Hematopoietic multipotent progenitor cell treated with erythropoietin and hydrocortisone succinate and interleukin-3 and kit ligand, for 17 days (in vitro differentiated cells): ENCODE measurements at places on chromosomes 3 and 15.

DNA sequence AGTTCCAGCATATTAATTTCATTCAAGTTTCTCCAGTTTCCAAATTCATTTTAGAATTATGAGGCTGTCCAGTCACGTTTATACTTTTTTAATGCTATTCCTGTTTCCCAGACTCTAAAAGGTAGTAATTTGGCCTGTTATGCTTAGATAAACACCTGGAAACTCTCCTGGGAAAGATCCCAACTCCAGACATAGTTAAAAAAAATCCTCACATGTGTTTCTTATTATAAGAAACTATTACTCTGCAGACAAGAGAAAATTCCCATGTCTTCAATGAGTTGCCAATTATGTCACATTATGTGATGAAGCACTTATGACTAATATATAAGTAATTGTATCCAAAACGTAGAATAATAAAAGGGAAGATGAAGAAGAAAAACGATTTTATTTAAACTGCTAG, 137.1 kb upstream of the TMC3 start:
- no peak for DNase-seq

DNA sequence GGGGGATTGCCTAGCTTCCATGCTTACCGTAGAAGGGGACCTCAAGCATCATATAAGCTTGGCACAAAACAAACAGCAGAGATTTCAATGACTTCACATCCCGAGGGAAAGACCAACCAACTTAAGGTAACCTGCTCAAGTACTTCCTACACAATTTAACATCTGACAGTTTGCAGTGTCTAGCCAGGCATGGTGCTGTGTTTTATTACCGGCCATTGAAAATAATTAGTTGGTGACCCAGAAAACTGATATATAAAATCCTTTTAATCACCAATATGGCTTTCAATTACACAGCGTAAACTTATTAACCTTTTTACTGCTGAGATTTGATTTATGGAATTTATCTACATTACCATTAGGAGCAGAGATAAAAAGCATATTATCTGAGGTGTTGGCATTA, 268.3 kb downstream of the ARRDC4 start:
- DNase-seq: no peak

- no peak for DNase-seq
Measured at GRCh38 chr3:7015683-7016440, 154.9 kb downstream of the GRM7 start.

DNA sequence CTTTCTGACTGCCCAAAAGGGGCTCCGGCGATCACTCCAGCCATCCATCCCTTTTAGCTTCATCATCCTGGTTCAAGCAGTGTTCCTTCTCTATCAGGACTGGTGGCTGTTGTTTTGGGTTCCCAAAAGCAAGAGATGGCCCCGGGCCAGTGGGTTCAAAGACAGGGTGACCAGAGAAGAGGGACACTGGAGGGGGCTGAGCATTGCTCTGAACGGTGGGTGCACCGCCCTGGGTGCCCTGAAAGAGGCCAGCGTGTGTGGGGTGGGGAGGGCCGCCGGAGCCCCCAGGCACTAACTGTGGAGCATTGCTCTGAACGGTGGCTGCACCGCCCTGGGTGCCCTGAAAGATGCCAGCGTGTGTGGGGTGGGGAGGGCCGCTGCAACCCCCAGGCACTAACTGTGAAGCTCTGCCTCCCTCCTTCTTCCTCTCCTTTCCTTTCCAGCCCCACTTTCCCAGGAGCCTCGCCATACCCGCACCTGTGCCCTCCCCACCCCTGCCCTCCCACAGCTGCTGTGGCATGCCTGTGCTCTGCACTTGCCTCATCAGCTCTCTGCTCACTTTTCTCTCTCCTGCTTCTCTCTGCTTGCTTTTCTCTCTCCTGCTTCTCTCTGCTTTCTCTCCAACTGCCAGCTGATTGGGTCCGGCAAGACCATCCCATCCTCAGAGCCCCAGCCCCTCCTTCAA, 37.4 kb upstream of the OR4F6 start:
- no peak for DNase-seq

GRCh38 chr3:181985386-181985785, 273.7 kb downstream of the SOX2 start:
- DNase-seq: no peak

GRCh38 chr3:135487261-135487660, 478.3 kb upstream of the PPP2R3A start:
- no peak for DNase-seq

GRCh38 chr15:78321786-78322185, 18.4 kb upstream of the CRABP1 start:
- no peak for DNase-seq

DNA sequence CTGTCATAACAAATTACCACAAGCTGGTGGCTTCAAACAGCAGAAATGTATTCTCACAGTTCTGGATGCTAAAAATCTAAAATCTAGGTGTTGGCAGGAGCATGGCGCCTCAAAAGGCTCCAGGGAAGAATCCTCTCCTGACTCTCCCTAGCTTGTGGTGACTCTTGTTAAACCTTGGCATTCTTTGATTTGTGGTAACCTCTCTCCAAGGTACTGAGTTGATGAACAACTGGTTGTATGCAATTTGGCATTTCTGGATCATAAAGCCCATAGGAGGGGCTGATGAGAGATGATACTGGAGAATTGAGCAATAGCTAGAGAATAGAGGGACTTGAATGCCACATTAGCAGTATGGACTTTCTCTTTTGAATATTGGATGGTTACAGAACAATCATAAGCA, 821.8 kb downstream of the TBL1XR1 start:
- DNase-seq: no peak

DNA sequence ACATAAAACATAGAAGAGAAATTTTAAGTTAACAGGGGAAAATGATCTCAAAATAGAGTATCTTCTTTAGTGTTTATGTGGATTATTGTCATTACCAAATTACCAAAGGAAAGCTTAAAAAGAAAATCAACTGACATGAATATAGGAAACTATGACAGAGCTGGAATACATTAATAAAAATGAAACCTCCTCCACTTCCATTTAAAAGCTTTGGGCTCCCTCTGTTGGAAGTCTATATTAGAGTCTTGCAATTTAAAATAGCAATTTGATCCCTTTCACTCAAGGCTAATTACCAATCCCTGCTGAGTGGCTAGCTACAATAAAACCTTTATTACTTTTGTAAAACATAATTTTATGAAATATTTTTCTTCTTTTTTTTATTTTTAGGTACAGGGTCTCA, 61.4 kb upstream of the IMPG2 start:
- DNase-seq: peak; percentile 60

DNA sequence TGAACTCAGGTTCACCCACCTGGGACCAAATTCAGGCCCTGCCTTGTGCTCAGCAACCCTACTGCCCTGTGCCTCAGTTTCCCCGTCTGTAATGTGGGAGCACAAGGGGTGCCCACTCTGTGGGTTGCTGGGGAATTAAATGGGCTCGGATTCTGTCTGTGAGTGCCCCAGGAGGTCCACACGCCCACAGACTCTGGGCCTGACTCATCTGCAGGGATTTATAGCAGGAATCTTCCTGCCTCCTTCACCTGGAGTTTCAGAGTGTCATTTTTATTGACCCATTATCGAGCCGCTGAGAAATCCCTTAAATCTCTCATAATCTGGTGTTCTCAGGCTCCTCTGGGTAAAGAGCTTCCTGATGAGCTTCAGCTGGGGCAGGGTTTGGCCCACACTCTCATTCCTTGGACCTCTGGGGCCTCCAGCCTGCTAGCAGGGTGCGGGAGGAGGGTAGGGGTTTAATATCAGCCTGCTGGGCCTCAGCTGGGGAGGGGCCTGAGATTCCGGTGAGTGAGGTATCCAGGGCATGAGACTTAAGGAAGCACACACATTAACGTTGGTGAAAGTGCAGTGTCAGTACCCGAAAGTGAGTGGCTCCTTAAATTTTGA, 16.4 kb downstream of the C3orf18 start:
- no peak for DNase-seq

- DNase-seq: no peak
Measured at GRCh38 chr3:117282566-117282965, 573.0 kb downstream of the TUSC7 start.

DNA sequence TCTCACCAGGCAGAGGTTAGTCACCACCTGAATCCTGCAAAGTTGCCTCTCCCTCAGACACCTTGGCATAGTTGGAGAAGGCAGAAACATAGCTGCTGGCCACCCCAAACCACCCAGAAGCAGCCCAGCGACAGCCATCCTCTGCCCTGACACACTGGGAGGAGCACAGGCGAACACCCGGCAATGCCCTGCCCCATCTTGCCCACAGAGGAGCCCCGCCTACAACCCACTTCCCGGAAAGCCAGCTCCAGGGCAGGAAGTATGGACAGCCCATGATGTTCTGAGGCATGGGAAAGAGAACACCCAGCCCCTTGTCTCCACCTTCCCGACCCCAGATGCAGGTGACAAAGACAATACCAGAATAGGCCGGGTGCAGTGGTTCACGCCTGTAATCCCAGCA, 12.6 kb upstream of the SHISA5 start:
- no peak for DNase-seq

DNA sequence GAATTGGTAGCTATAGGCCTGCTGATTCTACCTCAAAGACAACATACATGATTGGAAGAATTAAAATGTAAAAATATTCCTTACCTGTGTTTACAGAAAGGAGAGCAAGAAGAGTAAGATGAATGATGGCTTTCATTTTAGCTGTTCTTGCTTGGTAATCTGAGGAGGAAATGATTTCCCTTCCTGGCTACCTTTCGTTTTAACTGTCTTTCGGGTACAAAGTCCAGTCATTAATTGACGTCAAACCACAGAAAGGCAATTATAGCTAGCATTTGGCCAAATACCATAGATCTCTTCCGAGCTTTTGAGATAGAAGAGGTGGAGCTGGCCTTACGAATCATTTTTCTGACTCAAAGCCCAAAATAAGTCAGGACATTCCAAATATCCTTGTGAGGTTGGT, at the start of gene MUC13:
Gene MUC13, minus strand, starts transcription at position 175 of the 400 bp plus-strand sequence. Its CDS starts 39 bp downstream, at position 136.
- no peak for DNase-seq

DNA sequence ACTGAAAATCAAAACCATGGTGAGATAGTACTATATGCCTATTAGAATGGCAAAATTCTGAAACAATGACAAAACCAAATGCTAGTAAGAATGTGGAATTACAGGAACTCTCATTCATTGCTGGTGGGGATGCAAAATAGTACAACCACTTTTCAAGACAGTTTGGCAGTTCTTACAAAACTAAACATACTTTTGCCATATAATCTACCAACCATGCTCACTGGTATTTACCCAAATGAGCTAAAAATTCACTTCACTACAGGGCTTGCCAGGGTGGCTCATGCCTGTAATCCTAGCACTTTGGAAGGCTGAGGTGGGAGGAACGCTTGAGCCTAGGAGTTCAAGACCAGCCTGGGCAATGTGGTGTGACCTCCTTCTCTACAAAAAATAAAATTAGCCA, 40.0 kb downstream of the MYO9A start:
- DNase-seq: no peak

GRCh38 chr3:131850223-131850622, 184.6 kb downstream of the CPNE4 start:
- no peak for DNase-seq

- no peak for DNase-seq
Measured at GRCh38 chr15:32715276-32715675, 2.5 kb upstream of the GREM1 start.

- no peak for DNase-seq
Measured at GRCh38 chr3:39962581-39962980, 153.2 kb downstream of the MYRIP start.

DNA sequence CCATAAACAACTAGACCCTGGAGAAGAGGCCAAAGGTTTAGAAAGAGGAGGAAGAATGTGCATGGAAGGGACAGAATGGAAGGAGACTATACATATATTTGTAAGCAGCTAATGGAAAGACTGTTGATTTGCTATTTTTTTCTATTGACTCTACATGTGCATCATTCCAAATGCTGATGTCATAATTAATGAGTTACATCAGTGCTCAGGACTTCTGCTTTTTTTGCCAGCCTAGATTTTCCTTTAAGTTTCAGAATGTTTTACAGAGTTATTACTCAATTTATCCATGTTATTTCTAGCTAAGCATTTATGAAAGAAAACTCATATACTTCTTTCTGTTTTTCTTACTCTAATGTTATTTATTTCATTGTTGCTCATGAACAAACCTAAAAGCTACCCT, 62.6 kb upstream of the VGLL3 start:
- DNase-seq: no peak

- DNase-seq: no peak
Measured at GRCh38 chr3:171829841-171830517, 13.2 kb upstream of the TMEM212 start.
